ENCODE measurements at places on chromosomes 4 and X.
A peak's percentile ranks its signal among the peaks of the same experiment; 100 is the strongest.

DNA sequence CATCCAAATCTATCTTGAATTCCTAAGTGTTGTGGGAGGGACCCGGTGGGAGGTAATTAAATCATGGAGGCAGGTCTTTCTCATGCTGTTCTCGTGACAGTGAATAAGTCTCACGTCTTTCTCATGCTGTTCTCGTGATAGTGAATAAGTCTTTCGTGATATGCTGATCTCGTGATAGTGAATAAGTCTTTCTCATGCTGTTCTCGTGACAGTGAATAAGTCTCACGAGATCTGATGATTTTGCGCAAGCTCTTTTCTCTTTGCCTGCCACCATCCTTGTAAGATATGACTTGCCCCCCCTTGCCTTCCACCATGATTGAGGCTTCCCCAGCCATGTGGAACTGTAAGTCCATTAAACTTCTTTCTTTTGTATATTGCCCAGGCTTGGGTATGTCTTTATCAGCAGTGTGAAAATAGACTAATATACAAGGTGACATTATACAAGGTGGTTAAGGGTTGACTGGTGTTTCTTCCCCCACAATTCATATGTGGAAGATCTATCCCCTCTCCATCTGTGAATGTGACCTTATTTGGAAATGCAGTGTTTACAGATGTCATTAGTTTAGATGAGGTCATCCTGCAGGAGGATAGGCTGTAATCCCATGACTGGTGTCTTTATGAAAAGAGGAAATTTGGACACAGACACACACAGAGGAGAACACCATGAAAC lies 27.6 kb downstream of the ARSD start:
- DNase-seq: no peak

- DNase-seq: no peak
Observed at GRCh38 chr4:8284391-8284790, 14.8 kb downstream of the HTRA3 start.

- peak; percentile 11 for DNase-seq
Observed at GRCh38 chr4:161320377-161320776, 843.4 kb downstream of the FSTL5 start.

DNA sequence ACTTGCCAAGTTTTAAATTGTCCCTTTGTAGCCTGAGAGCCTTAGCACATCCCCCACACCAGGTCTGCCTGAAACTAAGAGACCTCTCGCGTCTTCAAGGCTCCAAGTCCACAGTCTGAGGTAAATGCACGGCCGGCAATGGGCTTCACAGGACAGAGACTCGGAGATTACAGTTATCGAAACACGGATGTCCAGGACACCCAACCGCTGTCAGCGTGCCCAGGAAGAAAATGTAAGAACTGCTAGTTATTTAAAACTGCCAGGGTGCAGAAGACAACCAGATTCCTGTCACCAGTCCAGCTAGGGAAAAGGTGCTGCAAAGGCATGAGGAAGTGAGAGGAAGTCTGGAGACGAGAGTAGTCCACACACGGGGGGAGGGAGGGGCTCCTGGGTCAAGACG lies 28.9 kb downstream of the ZNF827 start:
- no peak for DNase-seq

GRCh38 chr4:80107374-80107773 lies 34.3 kb upstream of the ANTXR2 start:
- no peak for DNase-seq

DNA sequence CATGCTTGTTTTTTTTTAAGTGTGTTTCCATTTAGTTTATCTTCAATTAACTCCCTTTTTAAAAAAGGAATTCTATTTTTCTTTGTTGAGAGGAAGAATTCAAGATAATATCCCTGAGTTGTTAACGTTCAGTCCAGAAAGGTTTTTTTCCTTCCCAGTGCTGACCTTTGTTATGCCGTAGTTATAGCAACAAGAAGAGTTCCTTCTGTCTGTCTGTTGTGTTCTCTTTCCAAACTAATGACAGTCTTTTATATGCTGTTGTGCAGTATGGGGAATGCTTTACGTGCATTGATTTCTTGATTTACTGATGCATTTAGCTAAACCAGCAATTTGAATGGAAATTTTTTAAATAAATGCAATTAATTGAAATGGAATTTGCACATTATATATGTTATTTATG lies 6.6 kb upstream of the CXXC4 start:
- no peak for DNase-seq

DNA sequence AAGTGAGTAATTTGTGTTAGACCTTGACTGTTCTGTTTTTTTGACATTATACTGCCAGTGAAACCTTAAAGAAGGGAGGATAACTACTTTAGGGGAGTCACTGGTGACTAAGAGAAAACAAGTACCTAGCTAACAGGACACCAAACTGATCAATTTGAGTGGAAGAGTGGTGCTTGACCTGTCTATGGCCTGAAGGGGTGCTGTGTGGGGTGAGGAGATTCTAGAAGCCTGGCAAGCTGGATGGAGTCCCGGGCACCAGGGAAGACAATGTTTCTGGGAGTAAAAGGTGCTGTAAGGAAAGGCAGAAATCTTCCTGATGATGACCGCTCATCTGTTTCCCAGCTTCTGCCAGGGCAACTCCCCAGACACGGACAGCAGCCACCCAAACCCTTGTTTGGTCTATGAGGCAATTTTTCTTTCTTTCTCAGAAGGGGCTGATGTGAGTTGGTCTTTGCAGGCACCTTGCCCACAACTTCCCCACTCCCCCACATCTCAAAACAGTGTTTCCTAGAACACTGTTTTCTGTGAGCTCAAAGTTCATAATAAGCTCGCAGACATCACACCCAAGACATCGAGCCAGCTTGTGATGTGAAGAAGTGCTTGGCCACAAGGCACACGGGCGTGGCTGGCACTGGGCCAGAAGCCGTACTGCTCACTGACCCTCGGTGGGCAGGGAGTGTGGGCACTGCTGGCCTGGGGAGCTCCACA lies 4.6 kb downstream of the TXK start:
- DNase-seq: no peak

DNA sequence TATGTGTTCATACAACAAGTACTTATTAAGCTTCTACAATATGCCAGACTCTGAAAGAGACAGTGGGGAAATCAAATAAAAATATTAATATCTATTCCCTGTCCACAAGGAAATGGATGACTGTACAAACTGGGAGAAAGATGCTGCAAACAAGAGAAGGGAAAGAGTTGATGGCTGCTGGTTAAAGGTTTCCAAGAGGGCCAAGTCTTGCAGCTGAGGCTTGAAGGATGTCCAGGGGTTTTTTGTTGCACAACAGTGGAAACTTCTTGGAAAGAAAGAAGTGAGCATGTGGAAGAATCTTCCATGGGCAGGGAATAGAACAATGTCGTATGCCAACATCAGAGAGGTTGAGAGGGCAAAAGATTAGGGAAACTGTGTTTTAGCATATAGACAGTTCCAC lies 95.8 kb downstream of the MID1 start:
- DNase-seq: no peak

GRCh38 chr4:5365071-5366008 lies 314.1 kb downstream of the STK32B start:
- DNase-seq: no peak

DNA sequence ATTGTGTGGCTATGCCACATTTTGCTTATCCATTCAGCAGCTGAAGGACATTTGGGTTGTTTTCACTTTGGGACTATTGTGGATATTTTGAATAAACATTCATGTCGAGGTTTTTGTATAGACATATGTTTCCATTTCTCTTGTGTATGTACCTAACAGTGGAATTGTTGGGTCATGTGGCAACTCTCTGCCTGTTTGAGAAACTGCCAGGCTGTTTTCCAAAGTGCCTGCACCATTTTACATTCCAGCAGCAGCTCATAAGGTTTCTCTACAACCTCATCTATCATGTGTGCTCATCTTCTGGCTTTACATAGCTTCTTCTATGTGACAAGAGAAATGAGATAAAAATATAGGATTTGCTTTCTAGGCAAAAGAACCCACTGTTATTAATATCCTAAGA lies 29.5 kb upstream of the TSPAN5 start:
- DNase-seq: no peak

DNA sequence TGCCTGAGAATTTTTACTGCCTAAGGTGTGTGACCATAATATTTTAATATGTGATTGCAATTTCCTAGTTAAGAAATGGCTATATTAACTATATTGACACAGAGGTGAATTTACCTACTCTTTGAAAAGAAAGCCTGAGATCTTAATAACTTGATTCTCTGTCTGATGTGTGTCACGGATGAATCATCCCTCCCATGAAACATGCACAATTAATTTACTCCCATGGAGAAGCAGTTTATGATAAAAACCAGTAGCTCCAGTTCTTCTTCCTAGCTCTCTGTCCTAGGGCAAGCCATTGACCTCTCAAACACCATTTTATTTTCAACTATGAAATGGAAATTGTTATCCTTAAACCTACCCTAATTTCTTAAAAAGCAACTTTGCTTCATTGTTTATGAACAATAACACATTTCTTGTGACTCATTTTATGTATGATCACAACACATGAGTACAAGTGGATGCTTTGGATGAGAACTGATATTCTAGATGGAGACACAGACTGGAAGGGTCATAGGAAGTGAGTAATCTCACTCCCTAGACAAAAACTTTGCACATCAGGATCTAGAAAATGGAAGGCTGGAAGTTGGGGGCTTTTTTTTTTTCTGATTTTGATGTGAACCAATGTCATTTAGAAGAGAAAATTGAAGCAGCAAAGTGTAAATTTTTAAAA lies 438.3 kb downstream of the GPAT3 start:
- no peak for DNase-seq

DNA sequence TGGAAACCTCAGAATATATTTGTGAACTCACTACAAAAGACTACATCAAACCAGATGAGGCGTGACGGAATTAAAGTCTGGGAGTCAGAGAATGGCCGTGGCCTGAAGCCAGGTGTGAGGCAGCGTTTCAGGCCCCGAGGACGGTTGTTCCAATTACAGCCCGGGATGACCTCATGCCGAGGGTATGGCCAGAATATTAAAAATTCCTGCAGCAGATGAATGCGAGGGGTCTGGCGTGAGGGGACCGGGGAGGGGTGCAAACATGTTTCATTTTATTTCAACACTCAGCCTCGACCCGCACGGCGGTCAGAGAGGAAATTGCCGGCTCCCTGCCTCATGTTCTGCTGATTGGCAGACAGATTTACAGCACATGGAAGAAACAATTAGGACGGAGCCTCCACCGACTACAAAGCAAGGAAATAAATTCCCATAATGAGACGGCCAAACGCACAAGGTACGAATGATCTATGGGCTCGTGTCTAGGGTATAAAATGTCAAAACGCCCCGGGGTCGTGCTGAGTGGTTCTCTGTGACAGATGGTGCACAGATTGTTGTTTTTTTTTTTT lies 289.7 kb downstream of the SHOX start:
- no peak for DNase-seq

DNA sequence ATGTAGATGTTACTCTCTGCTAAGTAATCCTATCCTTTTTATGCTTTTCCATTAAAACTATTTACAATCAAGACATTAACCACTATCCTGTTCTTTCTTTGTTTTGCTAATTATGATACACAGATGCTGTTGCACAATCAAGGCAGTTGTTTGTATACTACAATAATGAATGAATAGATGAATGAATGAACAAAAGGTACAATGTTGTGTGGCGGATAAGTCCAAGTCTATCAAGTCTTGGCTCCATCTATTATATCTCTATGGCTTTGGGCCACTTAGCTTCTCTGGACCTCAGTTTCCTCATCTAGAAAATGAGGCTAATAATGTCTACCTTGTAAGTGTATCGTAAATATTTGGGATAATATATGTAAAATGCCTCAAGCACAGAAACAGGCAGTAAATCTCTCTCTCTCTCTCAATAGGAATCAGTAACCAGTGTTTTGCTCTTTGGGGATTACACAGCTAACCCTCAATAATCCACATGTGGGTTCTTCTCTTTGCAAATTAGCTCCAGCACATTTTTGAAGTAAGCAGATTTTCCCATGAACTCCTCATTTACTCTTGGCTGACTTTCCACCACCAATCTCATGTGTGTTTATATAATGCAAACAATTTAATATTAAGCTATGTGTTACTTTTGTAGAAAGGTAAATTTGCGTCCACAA lies 27.8 kb upstream of the TSPAN5 start:
- no peak for DNase-seq

GRCh38 chr4:110208419-110208818 lies 10.0 kb upstream of the ELOVL6 start:
- DNase-seq: no peak

- no peak for DNase-seq
Observed at GRCh38 chr4:147233-147632, 22.9 kb downstream of the ZNF718 start.

GRCh38 chr4:14669371-14669770 lies 332.9 kb upstream of the CPEB2 start:
- no peak for DNase-seq

GRCh38 chrX:50700921-50701320 lies 113.1 kb downstream of the SHROOM4 start:
- no peak for DNase-seq

DNA sequence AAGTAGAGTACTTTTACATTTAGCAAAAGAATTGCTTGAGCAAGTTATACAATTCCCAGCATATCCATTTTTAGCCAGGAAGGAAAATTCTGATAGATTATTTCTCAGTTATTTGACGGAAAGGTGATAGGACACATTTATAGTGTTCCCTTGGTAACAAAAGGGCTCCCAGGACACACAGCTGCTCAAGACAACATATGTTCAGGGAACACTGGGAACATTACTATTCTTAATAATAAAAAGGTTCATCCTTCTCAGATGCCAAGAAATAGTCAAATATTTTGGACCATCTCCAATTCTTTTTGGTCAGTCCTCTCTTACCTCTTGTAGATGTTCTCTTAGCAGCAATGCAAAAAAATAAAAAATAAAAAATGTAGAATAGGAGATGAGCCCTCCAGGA lies 66.8 kb upstream of the SMAD1 start:
- DNase-seq: no peak

DNA sequence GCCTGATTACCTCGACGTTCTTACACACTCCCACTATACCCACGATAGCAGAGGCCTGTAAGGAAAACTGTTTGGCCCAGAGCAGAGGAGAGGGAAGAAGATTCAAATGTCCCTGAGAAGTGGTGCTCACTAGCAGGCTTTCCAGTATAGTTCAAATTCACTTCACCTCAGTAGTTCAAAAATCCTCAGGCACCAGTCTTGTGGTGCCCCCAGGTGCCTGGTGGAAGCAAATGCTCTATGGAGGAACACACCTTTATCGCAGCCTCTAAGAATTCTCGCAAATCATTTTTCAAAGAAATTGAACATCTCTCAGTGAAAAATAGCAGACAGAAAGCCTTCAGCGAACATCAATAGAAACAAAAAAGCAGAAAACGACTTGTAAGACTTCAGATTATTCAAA lies 12.2 kb upstream of the MTMR1 start:
- DNase-seq: no peak

All from neural crest cell (in vitro differentiated cells).